ENCODE measurements at places on chromosomes 2 and 18. TPM values are rescaled to one million over a fixed set of nuclear protein-coding genes. Genes with fewer than 3 reads are reported as not detected.

The RMC1 gene
- total RNA-seq, result 57.4 TPM

The PLEK gene
- total RNA-seq, result 0.13 TPM

The CENPO gene
- total RNA-seq, result 39.3 TPM

The STEAP3 gene
- 44.8 TPM for total RNA-seq

The BUB1 gene
- total RNA-seq, result 91.2 TPM

DNA sequence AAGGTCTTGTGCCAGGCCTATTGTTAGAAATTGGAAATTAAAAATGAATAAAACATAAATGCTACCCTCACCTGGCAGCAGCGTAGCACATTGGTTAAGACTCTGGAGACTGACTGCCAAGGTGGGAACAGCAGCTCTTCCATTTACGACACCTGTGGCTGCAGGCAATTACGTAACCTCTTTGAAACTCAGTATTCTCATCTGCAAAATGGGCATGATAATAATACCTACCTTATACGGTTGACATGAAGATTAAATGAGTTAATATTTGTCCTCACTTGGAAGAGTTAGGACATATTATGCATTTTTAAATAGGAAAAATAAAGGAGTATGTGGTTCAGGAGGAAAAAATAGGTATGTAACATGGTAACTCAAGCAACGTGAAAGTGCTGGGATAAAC, 279.3 kb upstream of the NCKAP5 start:
- DNase-seq, result no peak

GRCh38 chr2:48017136-48017535, 110.8 kb upstream of the FBXO11 start:
- no peak for DNase-seq

- no peak for DNase-seq
Measured at GRCh38 chr2:88131201-88131998, 3.5 kb upstream of the FABP1 start.

- peak; percentile 50 for DNase-seq
Measured at GRCh38 chr2:95551055-95551568, 40.7 kb upstream of the TRIM43 start.

DNA sequence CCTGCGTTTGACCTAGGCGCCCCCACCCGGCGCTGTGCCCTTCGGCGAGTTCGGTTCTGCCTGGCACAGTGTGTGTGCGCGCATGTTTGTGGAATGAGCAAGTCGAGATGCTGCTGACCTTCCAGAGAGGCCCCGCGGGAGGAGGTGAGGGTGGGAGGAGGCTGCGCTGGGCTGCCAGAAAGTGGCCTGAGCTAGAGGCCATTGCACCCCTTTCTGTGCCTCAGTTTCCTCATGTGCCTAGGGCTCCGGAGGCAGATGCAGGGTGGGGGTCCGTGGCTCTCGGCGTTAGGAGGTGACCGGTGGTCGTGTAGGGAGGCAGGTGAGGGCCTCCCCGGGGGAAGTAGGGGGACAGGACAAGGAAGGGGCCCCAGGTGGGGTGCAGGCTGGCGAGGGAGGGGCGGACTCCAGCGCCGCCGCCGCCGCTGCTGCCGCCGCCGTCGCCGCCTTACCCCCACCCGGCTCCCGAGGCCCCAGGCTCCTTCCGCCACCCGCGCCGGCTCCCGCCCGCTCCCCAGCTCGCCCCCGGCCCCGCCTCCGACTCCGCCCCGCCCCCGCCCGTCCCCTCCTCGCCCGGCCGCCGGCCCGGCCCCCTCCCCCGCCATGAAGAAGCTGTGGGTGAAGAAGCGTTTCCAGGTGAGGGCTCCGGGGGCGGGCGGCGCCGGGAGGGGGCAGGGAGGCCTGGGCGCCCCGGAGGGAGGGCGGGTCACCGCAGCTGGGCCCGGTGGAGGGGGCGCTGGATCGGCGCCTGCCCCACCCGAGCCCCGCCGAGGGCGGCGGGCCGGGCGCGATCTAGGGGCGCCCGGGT, 7.0 kb downstream of the SPEG start:
- DNase-seq, result no peak

GRCh38 chr18:32881009-32881408, 108.2 kb upstream of the KLHL14 start:
- DNase-seq, result no peak

DNA sequence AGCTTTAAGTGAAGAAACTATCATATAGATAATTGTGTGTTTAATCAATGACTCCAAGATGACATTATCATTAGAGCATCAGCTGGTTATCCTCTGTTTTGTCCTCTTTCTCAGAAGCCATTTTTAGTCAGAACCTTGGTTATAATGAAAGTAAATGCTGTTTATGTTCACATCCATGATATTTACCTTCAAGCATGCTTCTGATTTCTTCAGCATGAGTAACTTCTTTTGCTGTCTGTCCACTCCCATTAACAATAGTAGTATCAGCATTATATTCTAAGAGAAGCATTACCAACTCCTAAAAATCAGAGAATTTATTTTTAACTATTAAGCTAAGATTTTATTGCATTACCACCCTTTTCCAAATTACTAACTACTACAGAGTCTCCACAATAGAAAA, 56.3 kb downstream of the OSBPL1A start:
- DNase-seq, result no peak

GRCh38 chr2:72539071-72539552, 286.7 kb downstream of the EXOC6B start:
- no peak for DNase-seq

DNA sequence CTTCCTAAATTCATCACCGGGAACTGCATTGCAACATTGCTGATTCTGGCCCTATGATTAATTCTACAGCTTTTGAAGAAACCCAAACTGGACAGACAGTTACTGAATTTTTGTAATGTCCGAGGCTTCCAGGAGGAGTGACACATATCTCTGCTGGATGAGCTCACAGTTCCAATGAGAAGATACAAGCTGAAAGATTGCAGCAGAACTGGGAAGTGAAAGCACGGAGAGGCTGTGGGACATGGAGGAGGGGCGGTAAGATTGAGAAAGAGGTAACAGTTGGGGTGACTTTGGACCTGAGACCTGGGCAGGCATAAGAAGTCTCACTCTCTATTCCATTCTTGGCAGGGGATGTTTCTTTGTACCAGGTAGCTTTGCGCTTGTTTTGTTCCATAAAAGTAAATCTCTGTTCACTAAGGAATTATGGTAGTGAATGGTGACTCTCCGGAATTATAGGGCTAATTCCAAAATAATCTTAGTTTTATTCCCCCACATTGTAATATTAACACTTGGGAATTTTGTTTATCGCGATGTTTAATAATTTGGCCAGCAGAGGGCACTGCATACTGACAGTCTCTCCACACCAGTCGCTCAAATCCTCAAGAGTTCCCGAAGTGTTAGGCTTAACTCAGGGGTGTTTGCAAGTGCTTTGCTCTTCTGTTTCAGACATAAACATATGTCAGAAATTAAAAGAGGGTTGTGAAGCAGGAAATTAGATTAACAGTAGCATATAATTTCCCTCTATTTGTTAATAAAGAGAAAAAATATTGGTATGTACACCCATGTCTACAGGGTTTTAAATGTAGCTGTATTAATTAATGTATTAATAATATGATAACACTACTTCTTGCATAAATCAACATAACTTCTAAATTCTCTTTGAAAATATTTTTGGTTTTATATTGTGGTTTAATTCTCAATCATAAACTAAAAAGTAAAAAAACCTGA, 201.4 kb downstream of the SOCS6 start:
- DNase-seq, result peak; percentile 24

- no peak for DNase-seq
Measured at GRCh38 chr2:74676331-74676730, 22.3 kb downstream of the SEMA4F start.

DNA sequence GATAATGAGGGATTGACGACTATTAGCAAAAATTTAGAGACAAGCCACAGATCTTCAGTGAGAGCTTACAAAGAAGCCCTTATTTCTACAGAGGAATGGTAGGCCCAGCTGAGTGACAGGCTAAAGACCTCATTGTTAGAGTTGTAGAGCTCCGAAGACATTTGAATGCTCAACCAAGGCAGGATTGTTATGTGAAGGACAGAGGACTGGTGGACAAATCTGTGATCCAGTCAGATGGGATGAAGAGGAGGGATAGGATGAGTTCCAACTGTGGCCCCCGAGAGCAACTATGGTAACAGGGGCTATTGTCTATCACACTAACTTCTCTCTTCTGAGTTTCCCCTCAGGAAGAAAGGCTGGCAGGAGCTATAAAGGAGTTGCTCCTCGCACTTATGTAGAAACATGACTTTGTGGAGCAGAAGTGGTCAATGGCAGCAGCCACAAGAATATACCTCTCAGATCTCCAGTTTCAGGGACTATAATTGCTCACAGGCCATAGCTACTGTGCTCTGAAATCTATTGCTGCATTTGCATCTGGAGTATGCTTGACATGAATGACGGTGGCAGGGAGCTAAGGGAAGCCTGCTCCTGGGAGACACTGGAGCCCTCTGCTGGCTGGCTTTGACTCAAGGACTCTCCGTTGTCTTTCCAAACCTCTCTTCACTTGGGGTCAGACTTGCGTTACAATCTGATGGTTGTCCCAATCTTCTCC, 50.3 kb upstream of the GREB1L start:
- no peak for DNase-seq

GRCh38 chr18:63511285-63511684, 30.9 kb upstream of the SERPINB12 start:
- DNase-seq, result peak; percentile 15

GRCh38 chr2:21361957-21362486, 238.3 kb downstream of the TDRD15 start:
- no peak for DNase-seq

DNA sequence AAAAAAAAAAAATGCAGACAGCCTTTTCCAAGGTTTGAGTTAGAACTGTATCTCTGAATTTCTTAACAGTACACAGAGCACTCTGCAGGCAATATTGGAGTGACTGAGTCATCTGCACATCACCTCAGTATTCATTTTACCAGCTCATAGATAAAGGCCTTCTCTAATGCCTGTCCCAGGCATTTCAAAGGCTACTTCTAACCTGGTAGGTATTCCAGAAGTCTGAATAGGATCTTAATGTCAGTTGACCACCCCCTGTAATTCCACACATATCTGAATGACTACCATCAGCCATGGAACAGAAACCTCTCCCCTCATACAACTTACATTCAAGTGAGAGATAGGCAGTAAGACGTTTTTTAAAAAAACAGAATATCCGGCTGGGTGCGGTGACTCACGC, 9.0 kb downstream of the METTL21A start:
- DNase-seq, result no peak

DNA sequence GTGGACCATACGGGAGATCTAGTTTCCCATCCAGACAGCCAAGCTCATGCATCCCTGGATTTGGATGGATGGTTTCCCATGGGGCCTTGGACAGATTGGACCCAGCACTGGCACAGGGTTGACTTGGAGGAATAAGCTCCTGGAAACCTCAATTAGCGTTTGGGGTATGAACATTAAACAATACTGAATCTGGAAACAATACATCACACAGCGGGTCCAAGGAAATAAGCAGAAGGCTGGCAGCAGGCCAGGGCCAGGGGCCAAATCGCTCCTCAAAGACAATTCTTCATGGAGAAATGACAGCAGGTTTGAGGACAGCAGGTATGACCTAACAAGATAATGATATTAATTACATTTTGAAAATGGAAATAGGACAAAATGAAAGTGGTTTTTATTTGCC, 540.6 kb downstream of the RIT2 start:
- DNase-seq, result no peak

- no peak for DNase-seq
Measured at GRCh38 chr18:58998401-58999203, 133.9 kb downstream of the ZNF532 start.

GRCh38 chr18:57845605-57846074, 42.5 kb upstream of the ATP8B1 start:
- no peak for DNase-seq

- DNase-seq, result no peak
Measured at GRCh38 chr2:40030456-40030975, 251.5 kb upstream of the THUMPD2 start.

GRCh38 chr2:119085613-119086012, 72.9 kb downstream of the C1QL2 start:
- DNase-seq, result no peak
